Activated CD4-positive, alpha-beta T cell treated with anti-CD3 and anti-CD28 coated beads, Interleukin-2, amount 10 ng/mL, durations not matched to agents 24 days and 14 days (primary cell): ENCODE measurements at places on chromosomes 11 and 22.
A peak's percentile ranks its signal among the peaks of the same experiment; 100 is the strongest.

DNA sequence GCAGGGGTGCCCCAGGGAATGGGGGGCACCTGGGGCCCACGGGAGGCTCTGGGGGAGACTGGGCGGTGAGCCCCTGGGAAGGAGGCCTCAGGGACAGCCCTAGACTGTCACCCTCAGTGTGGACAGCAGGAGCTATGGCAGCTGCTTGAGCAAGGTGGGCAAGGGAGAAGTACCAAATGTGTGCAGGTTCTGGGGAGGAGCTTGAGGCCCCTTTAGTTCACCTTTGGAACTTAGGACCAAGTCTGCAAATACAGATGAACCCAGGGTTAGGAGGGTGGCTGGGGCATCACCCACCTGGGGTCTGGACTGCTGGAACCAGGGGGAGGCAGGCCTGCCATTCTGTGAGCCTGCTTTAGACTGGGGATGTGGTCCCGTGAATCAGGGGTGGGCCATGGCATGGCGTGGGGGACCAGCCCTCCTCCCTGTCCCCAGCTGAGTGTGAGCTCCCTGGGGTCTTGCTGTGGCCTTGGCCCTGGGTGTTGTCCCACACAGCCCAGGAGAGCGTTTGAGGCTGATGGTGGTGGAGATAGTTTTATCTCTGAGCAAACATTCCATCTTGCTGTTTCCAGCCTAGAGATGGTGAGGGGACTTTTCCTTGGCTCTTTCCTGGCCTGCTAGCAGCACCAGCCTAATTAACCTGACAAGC lies 122.3 kb downstream of the KCNQ1 start:
- no peaks in the 10 kb centered on the region for H3K36me3 ChIP-seq
- no peak for DNase-seq
- no peak overlapping the region for H3K27ac ChIP-seq
- H3K27me3 ChIP-seq = no peaks in the 10 kb centered on the region
- H3K4me1 ChIP-seq = no peaks in the 10 kb centered on the region
- no peak overlapping the region for H3K4me3 ChIP-seq

GRCh38 chr22:43884600-43885318 lies 7.1 kb downstream of the PNPLA5 start:
- no peaks in the 10 kb centered on the region for H3K36me3 ChIP-seq
- H3K27ac ChIP-seq = peak overlapping the region; percentile 20
- peaks cover 8% of the 10 kb centered on the region for H3K27me3 ChIP-seq
- peak; percentile 83 for DNase-seq
- no peak overlapping the region for H3K4me3 ChIP-seq
- H3K4me1 ChIP-seq = no peaks in the 10 kb centered on the region

- H3K27me3 ChIP-seq = no peaks in the 10 kb centered on the region
- peaks cover 32% of the 10 kb centered on the region for H3K36me3 ChIP-seq
- no peak for DNase-seq
- H3K27ac ChIP-seq = peak overlapping the region; percentile 70
Measured at GRCh38 chr22:30310881-30311771, 15.6 kb downstream of the TBC1D10A start.

DNA sequence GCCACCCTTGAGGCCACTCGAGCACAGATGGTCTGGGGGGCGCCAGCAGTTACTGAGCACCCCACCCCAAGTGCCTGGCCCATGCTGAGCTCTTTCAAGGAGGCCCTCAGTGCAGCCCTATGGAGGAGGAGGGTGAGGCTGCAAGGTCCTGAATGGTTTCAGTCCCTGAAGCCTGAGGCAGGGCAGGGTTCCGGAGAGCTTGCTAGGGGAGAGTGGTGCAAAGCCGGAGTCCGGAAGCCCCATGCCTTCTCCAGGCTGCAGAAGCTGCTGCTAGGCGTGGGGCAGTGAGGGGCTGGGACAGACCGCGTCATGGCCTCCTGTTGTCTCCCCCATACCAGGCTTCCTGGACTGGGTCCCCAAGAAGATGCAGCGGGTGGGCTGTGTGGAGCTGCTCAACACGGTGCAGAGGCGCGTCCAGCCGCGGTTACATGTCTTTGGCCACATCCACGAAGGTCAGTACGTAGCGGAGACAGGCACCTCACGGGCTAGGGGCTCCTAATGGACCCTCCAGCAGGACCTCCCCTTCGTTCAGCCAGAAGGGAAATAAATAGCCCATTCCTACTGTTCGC lies 90.6 kb downstream of the MPPED1 start:
- H3K36me3 ChIP-seq = no peaks in the 10 kb centered on the region
- DNase-seq = no peak
- H3K27me3 ChIP-seq = no peaks in the 10 kb centered on the region
- no peak overlapping the region for H3K27ac ChIP-seq

GRCh38 chr11:94511932-94512781 lies at the start of gene C11orf97:
TSS of gene C11orf97 (plus strand) at chr11:94512461. CDS start at chr11:94512529, 68 bp downstream.
- H3K4me1 ChIP-seq = peaks cover 8% of the 10 kb centered on the region
- H3K36me3 ChIP-seq = no peaks in the 10 kb centered on the region
- no peak within 1 kb of the TSS for H3K27ac ChIP-seq
- H3K27me3 ChIP-seq = peaks cover 59% of the 10 kb centered on the region
- peak within 1 kb of the TSS; percentile 78 for H3K4me3 ChIP-seq
- DNase-seq = peak; percentile 85

GRCh38 chr11:133776671-133777367 lies 68.5 kb downstream of the SPATA19 start:
- H3K4me1 ChIP-seq = no peaks in the 10 kb centered on the region
- peak; percentile 39 for DNase-seq
- H3K27ac ChIP-seq = no peak overlapping the region
- H3K27me3 ChIP-seq = peaks cover 1% of the 10 kb centered on the region

DNA sequence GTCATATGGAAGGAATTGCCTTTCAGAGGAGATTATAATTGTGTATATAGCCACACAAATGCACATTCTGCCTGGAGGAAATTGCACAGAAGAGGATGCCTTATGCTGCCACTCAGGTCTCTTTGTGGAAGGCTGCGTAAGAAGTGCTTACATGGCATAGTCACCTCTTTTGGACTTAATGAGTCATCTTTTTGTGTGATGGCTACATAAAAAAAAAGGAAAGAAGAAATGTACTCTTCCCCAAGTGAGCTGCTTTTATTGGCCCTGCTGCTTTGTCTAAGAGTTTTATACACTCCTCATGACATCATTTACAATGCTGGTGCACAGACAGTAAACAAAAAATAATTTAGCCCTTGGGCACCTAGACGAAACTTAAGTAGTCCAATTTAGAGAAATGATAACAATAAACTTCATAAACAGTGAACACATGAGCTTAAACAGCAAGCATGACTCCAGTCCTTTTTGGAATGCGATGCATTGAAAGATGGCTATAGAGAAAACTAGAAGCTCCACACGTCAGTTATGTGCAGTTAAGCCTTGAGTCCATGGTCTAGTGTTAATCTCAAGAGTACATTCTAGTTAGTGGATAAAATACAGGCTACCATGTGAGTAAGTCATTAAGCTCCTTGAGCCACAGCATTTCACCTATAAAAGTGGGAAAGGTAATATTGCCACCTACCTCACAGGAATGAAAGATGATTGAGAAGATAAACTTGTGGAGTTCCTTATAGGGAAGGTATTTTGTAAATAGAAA lies 12.0 kb downstream of the CSTPP1 start:
- H3K27ac ChIP-seq = no peak overlapping the region
- peaks cover 14% of the 10 kb centered on the region for H3K4me1 ChIP-seq
- no peak overlapping the region for H3K4me3 ChIP-seq
- H3K36me3 ChIP-seq = peaks cover 3% of the 10 kb centered on the region
- H3K27me3 ChIP-seq = no peaks in the 10 kb centered on the region
- DNase-seq = no peak

- peaks cover 24% of the 10 kb centered on the region for H3K4me1 ChIP-seq
- H3K27ac ChIP-seq = no peak overlapping the region
- peaks cover 58% of the 10 kb centered on the region for H3K36me3 ChIP-seq
Measured at GRCh38 chr11:30333405-30333804, 10.5 kb downstream of the ARL14EP start.

- peak; percentile 88 for DNase-seq
- H3K27ac ChIP-seq = peak overlapping the region; percentile 0
- H3K27me3 ChIP-seq = no peaks in the 10 kb centered on the region
- H3K4me1 ChIP-seq = peaks cover 26% of the 10 kb centered on the region
- peaks cover 64% of the 10 kb centered on the region for H3K36me3 ChIP-seq
- H3K4me3 ChIP-seq = no peak overlapping the region
Measured at GRCh38 chr22:39514373-39514973, 5.9 kb upstream of the ATF4 start.

- H3K4me1 ChIP-seq = no peaks in the 10 kb centered on the region
- no peak overlapping the region for H3K4me3 ChIP-seq
- no peak for DNase-seq
- H3K27me3 ChIP-seq = no peaks in the 10 kb centered on the region
- H3K36me3 ChIP-seq = no peaks in the 10 kb centered on the region
Measured at GRCh38 chr22:48827904-48828555, 999.6 kb downstream of the BRD1 start.

- no peak for DNase-seq
- H3K4me1 ChIP-seq = peaks cover 19% of the 10 kb centered on the region
- H3K27ac ChIP-seq = peak overlapping the region; percentile 4
Measured at GRCh38 chr11:47391711-47392432, 13.5 kb upstream of the SPI1 start.

- no peaks in the 10 kb centered on the region for H3K27me3 ChIP-seq
- DNase-seq = no peak
- no peak overlapping the region for H3K27ac ChIP-seq
- no peaks in the 10 kb centered on the region for H3K36me3 ChIP-seq
Measured at GRCh38 chr11:28835790-28836189, 727.6 kb downstream of the METTL15 start.

DNA sequence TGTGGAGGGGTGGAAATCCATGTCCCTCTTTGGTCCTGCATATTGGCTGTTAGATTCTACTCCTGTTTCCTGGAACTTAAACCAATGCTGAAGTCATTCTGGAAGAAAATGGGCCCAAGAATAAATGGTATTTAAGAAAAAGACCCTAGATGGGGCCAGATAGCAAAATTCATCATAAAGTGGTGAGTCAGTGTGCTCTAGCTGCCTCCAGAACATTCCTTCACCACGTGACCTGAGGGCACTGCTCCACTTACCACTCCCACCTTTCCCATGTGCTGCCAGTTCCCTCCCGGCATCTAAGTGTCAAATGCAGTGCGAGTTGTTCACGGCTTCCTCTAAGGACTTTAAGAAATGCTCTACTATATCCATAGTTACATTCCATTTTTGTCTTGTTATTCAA lies 30.9 kb upstream of the NAP1L4 start:
- H3K36me3 ChIP-seq = peaks cover 53% of the 10 kb centered on the region
- no peak for DNase-seq

GRCh38 chr11:128210148-128210940 lies 377.0 kb downstream of the ETS1 start:
- no peak overlapping the region for H3K4me3 ChIP-seq
- H3K27ac ChIP-seq = no peak overlapping the region
- DNase-seq = no peak
- no peaks in the 10 kb centered on the region for H3K36me3 ChIP-seq
- H3K27me3 ChIP-seq = no peaks in the 10 kb centered on the region

DNA sequence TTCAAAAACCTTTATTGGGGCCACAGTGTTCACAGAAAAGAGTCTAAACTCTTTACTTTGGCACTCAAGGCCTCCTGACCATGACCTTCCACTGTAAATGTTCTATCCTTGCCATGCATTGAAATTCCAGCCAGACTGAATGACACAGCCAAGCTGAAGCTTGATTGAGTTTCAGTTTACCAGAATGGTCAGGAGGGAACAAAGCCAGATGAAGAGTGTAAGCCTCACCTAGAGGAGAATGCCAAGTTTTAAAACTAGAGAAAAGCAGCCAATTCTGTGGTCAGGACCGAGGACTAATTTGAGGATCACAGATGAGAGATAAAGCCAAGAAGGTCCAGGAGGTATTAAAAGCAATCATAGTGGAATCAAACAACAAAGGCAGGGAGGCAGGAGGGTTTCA lies 215.3 kb downstream of the KCNA4 start:
- DNase-seq = no peak
- H3K27me3 ChIP-seq = no peaks in the 10 kb centered on the region
- H3K4me3 ChIP-seq = no peak overlapping the region
- no peak overlapping the region for H3K27ac ChIP-seq
- no peaks in the 10 kb centered on the region for H3K4me1 ChIP-seq

- no peaks in the 10 kb centered on the region for H3K4me1 ChIP-seq
- DNase-seq = no peak
- H3K36me3 ChIP-seq = no peaks in the 10 kb centered on the region
- peaks cover 15% of the 10 kb centered on the region for H3K27me3 ChIP-seq
Measured at GRCh38 chr11:101907815-101908214, 7.0 kb upstream of the CEP126 start.

- H3K27me3 ChIP-seq = no peaks in the 10 kb centered on the region
- no peak overlapping the region for H3K4me3 ChIP-seq
- DNase-seq = no peak
- H3K4me1 ChIP-seq = peaks cover 13% of the 10 kb centered on the region
Measured at GRCh38 chr22:20027966-20028854, 7.3 kb downstream of the TANGO2 start.

GRCh38 chr22:20829491-20830134 lies 29.0 kb downstream of the PI4KA start:
- H3K27ac ChIP-seq = no peak overlapping the region
- H3K36me3 ChIP-seq = peaks cover 58% of the 10 kb centered on the region
- H3K27me3 ChIP-seq = no peaks in the 10 kb centered on the region
- no peak for DNase-seq
